AG04449 (cell line): ENCODE measurements at places on chromosomes 3 and 15.

- DNase-seq = no peak
Observed at GRCh38 chr3:152717252-152717651, 117.7 kb upstream of the P2RY1 start.

DNA sequence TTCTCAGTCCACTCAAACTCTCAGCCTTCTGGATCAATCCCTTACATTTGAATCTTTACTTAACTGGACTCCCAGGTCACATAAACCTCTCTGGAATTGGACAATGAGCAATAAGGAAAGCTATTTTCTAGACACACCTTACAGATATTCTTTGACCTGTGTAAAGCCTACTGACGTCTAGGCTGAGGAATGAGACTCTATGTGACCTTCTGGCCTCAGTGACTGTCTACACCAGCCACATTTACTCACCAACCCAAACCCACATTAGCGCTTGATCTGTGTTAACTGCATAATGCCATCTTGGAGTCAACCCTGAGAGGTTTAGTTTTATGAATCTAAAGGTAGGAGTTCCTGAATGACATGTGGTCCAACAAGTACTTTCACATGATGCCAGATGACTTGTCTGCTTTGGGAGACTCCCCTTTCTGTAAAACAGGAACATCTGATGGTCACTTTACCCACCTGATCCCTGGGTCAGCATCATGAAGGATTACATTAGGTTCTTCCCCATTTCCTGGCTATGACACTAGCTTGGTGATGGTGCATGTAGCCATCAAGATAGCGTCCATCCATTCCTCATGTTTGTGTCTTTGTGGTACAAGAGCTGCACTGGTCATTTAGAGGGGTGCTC, 11.4 kb upstream of the COMMD2 start:
- no peak for DNase-seq

DNA sequence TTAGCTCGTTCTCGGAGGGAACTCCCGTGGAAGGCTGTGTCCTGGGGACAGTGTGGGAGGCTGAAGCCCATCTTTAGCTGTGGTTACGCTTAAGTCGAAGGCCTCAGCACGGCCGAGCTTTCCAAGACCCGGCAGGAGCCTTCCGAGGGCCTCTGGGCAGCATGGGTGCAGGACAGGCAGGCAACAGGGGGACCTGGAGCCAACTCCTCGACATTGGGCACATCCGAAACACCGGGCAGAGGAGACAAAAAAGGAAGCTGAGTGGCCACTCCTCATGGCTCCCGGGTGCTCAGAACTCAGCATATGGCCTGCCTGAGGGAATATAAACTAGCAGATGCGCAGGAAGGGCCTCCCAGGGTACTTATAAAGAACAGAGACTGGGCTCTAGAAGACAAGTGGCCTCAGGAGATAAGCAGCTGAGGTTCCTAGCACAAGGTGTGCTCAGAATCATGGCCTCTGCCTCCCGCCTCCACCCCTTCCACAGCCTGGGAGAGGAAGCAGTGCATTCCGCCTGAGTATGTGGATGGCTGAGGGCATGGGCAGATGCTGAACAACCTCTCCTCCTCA, 34.1 kb downstream of the ABTB1 start:
- no peak for DNase-seq

- no peak for DNase-seq
Observed at GRCh38 chr3:65796676-65797075, 242.0 kb downstream of the MAGI1 start.

GRCh38 chr3:189673535-189673934, 42.3 kb downstream of the TP63 start:
- DNase-seq = no peak

DNA sequence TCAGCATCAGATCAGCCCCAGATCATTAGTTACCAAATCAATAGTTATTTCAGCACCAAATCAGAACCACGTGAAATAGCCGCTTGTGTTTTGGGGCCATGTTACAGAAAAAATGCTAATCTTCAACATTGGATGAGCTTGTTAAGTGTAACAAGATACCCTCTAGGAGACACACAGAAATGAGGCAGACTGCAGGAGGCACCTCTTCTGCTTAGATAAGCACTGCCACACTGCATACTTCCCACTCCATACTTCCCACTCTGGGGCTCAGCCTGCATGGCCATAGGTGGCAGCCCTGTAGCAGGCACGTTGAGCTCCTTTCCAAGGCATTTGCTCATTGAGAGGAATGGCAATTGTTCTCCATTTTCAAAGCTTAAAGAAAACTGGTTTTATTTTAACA, 73.3 kb downstream of the CHCHD6 start:
- DNase-seq = no peak

DNA sequence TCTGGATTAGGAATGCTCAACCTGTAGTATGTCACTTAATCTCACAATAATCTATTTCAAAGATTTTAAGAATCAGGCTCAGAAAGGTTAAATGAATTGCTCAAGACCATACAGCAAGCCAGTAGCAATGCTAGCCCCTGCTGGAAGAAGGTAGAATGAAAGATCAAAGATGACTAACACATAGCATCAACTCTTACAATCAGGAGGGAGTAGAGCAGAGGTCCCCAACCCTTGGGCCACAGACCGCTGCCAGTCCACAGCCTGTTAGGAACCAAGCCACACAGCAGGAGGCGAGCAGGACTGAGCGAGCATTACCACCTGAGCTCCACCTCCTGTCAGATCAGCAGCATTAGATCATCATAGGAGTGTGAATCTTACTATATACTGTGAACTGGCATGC, 15.5 kb upstream of the GATM start:
- no peak for DNase-seq

DNA sequence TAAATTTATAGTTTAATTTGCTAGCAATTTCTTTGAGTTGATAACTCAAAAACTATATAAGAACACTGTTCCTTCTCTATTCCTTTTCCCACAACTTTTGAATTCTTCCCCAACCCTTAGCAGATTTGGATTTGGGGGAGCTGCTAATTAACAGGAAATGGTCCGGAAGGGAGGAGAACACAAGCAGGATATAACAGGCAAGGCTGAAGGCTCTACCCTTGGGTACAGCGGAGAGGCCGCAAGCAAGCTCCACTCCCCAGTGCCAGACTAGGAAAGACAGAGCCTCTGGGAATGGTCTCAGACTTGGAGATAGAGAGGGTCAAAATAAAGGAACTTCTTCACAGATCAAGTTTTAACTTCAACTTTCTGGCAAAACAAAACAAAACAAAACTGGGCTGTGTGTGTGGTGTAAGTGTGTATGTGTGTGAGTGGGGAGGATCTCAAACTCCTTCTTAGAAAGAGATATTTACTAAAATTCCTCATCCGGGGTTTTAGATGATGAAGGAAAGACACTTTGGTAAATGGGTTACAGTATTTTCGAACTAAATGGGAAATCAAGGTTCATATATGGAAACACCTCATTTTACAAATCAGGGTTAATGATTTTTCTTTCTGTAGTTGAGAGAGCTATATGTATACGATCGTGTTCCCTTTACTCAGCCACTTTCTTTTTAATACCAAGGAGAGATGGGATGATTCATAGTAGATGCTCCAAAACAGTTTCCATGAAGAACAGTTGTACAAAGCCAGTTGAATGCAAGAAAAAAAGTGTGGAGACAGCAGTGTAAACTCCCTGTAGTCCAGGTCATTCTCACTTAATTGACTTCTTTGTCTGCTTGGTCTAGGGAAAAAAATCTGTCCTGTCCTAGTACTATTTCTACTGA, 161.1 kb downstream of the TP63 start:
- no peak for DNase-seq

DNA sequence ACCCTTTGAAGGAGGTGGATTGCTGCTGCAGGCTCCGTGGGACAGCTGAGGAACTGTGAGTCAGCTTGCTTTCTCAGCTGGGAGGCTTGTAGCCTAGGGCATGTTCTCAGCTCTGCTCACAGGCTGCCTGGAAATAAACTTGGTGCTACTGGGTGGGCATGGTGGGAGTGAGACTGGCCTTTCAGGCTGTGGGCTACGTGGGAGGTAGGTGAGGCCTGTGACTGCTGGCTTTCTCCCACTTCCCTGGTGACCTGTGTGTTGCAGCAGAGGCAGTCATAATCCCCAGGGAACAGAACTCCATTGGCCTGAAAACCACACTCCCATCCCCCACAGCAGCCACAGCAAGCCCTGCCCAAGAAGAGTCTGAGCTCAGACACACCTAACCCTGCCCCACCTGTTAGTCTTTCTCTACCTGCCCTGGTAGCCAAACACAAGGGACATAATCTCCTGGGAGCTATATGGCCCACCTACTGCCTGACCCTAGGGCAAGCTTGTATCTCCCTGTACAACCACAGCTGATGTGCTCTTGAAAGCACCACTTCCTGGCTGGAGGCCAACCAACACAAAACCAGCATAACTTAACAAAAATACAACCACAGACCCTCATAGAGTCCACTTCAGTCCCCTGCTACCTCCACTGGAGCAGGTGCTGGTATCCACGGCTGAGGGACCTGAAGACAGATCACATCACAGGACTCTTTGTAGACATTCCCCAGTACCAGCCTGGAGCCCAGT, 236.5 kb downstream of the SQOR start:
- DNase-seq = no peak

DNA sequence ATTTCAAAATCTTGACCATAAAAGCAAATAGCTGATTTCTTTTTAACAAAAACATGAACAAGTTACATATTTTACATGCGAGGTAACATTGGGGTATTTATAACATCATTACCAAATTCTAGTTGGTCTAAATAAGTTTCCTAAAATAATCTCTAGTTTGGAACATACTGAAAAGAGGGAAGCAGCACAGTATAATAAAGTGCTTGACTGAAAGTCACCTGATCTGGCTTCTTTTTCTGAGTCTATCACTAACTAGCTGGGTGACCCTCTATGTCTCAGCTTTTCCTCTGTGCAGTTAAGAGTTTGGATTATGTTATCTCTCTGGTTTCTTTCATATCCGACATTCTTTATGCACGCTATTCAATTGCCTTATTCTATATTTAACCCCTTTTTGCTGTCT, 19.8 kb upstream of the CNTN4 start:
- DNase-seq = no peak

DNA sequence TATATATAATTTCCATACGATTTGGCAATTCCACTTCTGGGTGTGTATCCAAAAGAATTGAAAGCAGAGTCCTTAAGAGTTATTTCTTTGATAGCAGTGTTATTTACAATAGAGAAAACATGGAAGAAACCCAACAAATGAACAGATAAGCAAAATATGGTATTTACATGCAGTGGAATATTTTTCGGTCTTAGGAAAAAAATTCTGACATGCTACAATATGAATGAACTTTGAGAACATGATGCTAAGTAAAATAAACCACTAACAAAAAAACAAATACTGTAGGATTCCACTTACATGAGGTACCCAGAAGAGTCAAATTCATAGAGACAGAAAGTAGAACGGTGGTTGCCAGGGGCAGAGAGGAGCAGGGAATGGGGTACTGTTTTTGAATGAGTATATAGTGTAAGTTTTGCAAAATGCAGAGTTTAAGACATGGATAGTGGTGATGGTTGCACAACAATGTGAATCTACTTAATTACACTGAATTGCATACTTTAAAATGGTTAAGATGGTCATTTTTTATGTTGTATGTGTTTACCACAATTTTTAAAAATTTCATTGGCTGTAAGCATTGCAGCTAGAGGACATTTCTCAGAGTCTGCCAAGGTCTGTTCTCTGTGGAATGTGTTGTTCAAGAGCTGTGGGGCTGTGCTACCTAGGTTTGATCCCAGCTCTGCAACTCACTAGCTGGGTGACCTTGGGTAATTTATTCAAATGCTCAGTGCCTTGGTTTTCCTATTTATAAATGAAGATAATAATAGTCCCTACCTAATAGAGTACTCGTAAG, 122.1 kb downstream of the MEX3B start:
- no peak for DNase-seq

DNA sequence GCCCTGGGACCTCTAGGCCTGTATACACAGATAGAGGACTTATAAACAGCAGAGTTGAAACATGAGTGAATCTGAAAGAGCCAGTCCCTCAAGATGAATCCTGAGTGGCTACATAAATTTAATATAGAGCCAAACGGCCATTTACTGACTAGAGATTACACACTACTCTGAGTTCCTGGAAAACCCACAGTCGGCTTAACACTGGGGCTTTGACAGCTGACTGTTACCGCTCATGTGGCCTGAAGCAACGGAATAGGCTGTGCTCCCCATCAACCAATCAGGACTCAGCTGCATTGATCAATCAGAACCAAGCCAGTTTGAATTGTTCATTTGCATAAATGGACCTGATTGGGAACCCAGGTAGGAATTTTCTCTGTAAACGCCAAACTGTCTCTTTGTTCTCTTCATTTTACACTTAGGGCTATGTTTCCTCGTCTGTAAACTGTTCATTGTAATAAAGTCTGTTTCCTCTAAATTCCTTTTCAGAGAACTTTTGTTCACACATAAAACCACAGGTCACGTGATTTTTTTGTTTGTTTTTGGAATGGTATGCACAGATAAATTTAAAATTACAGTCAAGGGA, 40.5 kb downstream of the CCNL1 start:
- no peak for DNase-seq

DNA sequence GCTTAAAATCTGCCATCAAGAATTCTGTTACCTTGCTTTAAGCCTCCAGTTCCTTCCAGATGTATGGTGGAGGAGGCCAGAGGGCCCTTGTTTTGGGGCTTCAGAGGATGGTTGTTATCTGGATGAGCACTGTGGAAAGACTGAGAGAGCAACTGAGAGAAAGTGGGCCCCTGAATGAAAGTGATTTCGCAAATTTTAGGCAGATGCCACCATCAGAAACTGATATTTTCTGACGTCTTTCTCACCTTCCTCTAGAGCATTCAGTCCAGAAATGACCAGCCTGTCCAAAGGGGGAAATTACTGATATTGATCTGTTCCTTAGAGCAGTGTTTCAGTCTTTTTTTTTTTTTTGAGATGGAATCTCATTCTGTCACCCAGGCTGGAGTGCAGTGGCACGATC, 13.4 kb downstream of the B3GNT5 start:
- DNase-seq = no peak

DNA sequence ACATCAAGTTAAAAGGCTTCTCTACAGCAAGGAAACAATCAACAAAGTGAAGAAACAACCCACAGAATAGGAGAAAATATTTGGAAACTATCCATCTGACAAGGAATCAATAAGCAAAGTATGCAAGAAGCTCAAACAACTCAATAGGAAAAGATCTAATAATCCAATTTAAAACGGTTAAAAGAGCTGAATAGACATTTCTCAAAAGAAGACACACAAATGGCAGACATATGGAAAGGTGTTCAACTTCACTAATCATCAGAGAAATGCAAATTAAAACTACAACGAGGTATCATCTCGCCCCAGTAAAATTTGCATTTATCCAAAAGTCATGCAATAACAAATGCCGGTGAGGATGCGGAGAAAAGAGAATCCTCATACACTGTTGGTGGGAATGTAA, 82.2 kb upstream of the NECTIN3 start:
- DNase-seq = no peak

DNA sequence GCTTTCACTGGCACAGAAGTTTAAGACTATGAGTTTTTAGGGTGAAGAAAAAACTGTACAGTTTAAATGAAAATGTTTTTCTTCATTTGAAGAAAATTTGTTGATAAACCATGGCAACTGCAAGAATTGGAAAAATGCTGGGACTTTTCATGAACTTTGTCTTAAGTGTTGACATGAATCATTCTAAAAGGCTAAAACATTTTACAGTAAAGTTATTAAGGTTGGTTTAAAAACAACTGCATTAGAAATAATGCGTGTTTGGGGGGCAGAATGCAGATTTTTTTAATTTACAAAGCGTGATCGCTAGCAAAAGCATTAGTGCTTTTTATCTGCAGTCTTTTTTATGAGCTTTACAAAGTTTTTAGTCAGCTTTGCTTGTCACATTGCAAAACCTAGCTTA, 601.9 kb upstream of the TGFBR2 start:
- no peak for DNase-seq
